ENCODE measurements at places on chromosomes 13 and 19. TPM values are rescaled to one million over a fixed set of nuclear protein-coding genes. Genes with fewer than 3 reads are reported as not detected.

PRKCSH gene
- 56.3 TPM for polyA plus RNA-seq

ADGRE3 gene
- not detected for polyA plus RNA-seq

DNA sequence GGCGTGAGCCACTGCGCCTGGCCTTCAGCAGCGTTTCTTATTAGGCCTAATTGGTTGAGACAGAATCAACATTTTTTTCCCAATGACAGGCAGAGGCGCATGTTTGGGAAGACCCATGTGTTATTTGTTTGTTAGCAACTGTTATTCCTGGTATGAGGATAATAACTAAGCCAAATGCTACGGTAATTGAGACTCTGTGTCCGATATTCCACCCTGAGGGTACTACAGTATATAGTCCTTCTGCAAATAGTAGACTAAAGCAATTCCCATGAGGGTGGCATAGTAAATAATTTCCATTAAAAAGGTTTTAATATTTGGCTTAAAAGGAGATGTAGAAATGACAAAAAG lies 18.4 kb upstream of the CCL25 start:
- no peak for DNase-seq

GRCh38 chr13:39840201-39840600 lies 184.7 kb downstream of the COG6 start:
- DNase-seq = no peak

GRCh38 chr13:76829572-76830327 lies 56.5 kb downstream of the KCTD12 start:
- no peak for DNase-seq

GRCh38 chr13:43304945-43305344 lies 281.6 kb downstream of the DNAJC15 start:
- DNase-seq = no peak

- no peak for DNase-seq
These were observed 14.3 kb downstream of the IER2 start for GRCh38 chr19:13164343-13165161.

- DNase-seq = no peak
These were observed 8.1 kb upstream of the BCL3 start for GRCh38 chr19:44740351-44740824.
